ENCODE measurements at places on chromosomes 13 and 19.

DNA sequence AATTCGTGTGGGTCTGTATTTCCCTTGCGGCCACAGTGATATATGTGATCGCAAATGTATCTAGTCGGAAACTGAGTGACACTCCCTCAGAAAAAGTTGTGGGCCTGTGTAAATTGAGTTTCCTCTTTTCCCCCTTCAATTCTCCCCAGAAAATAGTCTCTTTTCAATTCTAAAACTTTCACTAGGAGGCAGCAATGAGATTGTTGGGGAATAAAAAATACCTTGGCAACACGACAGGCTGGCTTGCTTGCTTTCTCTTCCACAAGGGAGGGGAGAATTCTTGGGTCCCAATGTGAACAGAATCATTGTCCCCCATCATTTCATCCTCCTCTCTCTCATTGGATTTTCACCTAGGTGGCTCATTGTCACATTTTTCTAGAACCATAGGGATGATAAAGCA, 3.7 kb upstream of the SOX21 start:
- no peak for DNase-seq

- DNase-seq = no peak
Measured at GRCh38 chr13:104315606-104316005, 1249.4 kb upstream of the SLC10A2 start.

DNA sequence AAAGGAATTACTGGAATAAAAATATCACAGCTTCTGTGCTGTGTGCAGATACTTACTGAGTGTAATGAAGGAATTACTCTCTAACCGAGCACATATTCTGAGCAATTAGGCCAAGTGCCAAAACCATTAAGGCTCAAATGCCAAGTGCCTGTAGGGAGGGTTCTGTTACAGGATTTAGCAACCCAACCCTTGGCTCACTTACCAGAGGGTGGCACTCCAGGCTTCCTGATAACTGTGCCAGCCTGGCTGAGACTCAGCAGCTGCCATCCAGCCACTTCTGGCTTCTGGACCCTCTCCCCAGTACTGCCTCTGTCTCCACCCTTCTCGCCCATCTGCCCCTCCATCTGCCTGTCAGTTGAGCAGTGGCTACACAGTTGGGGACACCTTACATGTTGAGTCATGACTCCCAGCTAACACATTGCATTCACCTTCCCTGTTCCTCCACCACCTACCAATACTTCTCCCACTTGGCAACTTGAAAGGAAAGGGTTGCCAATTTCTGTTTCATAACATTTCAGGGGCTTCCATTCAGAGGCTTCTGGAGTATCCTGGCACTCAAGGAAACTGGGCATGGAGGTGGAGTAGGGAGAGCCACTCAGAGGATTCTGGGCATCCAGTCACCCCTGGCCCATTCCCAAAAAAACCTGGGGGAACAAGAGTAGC, 110.5 kb downstream of the COG6 start:
- DNase-seq = no peak

DNA sequence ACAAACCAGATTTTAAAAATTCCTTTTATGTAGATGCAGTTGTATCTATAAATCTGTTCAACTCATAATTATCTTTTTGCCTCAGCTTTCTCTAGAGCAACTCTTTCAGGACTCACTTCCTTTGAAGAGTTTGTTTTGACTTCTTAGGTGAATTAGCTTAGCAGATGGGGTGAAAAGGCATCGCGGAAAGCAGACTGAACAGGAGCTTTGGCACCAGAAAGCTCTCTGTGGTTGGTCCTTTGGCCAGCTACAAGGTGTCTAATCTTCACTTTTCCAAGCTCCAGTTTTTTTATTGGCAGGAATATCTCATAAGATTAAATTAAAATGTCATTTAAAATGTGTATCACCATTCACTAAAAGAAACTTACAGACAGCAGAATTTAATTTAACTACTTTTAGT, 60.6 kb upstream of the KLF12 start:
- DNase-seq = no peak

- DNase-seq = no peak
Measured at GRCh38 chr13:107370015-107370785, 802.3 kb upstream of the ARGLU1 start.

DNA sequence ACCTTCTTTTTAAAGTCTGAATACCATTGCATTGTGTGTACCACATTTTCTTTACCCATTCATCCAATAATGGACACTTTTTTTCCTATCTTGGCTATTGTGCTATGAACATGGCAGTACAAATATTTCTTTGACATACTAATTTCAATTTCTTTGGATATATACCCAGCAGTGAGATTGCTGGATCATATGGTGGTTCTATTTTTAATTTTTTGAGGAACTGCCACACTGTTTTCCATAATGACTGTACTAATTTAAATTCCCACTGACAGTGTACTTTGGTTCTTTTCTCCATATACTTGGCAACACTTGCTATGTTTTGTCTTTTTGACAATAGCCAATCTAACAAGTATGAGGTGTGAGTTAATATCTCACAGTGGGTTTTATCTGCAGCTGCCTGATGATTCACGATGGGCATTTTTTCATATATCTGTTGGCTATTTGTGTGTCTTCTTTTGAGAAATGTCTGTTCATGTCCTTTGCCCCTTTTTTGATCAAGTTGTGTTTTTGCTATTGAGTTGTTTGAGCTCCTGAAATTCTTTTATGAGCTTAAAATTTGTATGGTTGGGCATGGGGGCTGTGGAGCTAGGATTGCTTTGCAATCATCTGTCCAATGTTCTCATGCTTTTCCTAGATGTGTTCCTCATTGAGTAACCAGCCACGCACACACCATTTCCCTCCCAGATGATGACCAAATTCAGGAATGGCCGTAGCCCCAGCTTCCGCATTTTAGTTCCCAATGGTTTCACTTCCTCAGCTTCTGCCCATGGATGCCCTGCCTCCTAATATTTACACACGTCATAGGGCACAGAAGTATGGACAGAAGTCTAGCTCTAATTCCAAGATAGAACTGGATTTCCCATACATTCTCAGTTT, 380.0 kb upstream of the SGCG start:
- DNase-seq = no peak

- no peak for DNase-seq
Measured at GRCh38 chr19:18291019-18291524, 9.7 kb upstream of the JUND start.

- no peak for DNase-seq
Measured at GRCh38 chr13:28451482-28452217, 43.3 kb downstream of the FLT1 start.

GRCh38 chr19:55643003-55643886, at the start of gene ZNF581:
Gene ZNF581 (plus strand): TSS chr19:55643649. CDS start chr19:55644572, 923 bp downstream.
- DNase-seq = peak; percentile 71

GRCh38 chr19:6707658-6708018, 12.8 kb downstream of the C3 start:
- no peak for DNase-seq

DNA sequence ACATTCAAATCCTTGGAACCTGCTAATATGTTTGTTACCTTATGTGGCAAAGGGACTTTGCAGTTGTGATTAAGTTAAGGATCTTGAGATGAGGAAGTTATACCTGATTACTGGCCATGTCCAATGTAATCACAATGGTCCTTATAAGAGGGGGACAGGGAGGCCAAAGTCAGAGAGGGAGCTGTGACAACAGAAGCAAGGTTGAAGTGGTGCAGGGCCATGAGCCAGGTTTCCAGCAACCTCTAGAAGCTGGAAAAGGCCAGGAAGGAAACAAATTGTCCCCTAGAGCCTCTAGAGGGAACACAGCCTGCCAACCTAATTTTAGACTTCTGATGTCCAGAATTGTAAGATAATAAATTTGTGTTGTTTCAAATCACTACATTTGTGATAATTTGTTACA, 334.7 kb upstream of the DACH1 start:
- DNase-seq = no peak

DNA sequence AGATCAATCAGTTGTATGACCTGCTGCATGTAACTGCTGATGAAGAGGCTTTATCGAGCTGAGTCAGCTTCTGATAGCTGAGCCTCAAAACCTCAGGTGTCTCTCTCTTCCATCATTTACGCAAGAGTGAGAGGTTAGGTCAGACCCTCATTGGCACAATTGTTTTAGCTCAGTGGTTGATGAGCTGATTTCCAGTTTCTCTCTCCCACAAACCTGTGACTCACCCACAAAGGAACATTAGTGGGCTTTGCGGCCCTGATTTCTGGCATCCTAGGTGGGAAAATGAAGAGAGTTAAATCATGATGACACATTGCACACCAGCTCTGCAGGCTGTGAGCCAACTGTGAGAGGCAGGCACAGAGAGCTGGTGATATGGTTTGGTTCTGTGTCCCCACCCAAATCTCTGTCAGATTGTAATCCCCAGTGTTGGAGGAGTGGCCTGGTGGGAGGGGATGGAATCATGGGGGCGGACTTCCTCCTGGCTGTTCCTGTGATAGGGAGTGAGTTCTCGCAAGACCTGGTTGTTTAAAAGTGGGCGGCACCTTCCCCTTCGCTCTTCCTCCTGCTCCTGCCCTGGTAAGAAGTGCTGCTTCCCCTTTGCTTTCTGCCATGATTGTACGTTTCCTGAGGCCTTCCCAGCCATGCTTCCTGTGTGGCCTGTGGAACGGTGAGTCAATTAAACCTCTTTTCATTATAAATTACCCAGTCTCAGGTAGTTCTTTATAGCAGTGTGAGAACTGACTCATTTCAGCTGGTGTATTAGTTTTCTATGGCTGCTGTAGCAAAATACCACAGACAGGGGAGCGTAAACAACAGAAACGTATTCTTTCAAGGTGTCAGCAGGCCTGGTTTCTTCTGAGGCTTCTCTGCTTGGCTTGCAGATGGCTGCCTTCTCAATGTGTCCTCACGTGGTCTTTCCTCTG, 33.5 kb upstream of the TMTC4 start:
- DNase-seq = no peak

DNA sequence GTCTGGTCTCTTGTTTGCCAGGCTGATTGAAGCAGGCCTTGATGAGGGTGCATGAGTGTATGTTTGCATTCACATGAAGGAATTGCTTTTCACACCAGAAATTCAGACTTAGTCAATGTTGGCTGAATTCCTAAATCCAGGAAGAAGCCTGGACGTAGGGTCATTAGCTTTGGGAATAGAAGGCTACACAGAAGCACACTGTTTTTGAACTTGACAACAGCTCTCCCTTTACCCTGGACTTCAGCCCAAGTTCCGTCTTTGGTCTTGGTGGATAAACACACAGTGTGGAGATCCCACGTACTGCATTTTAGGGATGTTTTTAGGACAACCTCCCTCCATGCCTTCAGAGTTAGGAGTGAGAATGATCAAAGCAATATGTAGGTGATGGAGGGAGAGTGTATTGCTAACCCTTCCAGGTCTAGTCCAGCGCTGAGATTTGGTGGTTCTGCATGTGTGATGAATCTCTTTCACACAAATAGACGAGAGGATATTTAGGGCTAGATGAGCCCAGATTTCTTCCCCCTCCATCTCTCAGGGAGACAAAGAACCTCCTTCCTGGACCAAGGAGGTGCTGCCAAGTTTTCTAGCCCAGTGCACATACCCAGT, 22.8 kb downstream of the TM6SF2 start:
- no peak for DNase-seq

GRCh38 chr13:31967155-31967554, 64.4 kb upstream of the FRY start:
- no peak for DNase-seq

DNA sequence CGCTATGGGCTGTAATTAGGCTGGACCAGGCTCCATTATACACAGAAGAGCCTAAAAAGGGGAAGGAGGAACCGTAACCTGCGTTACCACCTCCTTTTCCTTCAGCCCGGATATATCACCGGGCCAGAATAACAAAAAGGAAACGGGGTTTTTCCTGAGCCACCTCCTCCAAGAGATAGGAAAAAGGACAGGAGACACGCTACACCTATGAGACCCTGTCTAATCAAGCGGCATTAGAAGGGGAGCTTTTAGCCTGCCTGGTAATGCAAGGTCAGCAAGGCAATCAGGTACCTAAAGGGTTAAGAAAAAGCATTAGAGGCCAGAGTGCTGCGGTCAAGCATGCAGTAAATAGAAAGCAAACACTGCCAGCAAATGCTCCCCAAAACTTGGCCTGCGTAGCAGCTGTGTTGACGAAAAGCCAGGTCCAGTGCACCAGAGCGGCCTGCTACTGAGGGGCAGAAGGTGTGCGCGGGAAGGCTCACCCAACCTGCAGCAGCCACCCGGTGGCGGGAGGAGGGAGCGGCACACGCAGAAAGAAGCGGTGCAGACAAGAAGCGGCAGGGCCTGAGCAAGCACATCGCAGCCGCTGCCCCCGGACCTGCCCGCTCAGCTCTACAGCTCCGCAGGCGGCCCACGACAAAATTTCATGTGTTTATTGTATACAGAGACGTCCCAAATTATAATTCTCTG, 1466.1 kb downstream of the UQCRFS1 start:
- DNase-seq = no peak

DNA sequence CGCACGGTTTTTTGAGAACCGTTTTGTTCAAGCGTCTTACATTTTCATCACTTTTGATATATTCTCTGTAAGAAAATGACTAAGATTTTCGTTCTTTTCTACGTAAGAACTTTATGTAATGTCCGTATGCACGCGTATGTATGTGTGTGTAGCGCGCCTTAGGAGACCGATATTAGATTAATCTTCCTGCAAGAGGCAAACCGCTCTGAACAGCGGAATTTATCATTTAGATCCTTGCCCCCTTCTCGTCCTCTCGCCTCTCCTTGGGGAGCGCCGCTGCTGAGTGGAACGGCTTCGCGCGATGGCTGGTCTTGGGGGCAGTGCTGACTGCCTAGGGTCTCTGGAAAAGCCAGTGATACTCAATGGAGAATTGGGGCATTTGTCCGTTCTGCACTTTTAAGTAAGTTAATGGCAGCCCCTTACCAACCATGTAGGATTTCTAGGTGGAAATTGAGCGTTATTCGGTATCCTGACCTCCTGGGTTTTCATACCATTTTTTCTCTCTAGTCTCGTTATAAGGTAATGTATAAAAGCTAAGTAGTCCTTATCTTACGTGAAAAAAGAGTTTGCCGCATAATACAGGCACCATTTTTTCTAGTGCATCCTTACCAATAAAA, 4.7 kb downstream of the MAB21L1 start:
- DNase-seq = no peak

DNA sequence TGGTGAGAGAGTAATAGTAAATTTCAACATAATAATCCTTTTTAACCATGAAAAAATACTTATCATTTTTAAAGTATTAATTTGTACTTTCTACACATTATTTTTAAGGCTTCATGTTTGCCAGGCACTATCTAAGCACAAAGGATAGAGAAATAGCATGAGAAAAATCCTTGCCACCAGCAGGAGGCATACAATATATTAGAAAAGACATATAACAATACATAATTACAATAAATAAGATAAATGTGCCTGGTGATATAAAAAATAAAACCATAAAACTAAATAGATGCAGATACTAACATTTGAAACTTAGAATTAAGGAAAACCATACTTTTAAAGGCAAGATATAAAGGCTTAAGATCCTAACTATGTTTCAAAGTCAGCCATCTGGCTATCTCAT, 1256.4 kb downstream of the DIAPH3 start:
- DNase-seq = no peak

DNA sequence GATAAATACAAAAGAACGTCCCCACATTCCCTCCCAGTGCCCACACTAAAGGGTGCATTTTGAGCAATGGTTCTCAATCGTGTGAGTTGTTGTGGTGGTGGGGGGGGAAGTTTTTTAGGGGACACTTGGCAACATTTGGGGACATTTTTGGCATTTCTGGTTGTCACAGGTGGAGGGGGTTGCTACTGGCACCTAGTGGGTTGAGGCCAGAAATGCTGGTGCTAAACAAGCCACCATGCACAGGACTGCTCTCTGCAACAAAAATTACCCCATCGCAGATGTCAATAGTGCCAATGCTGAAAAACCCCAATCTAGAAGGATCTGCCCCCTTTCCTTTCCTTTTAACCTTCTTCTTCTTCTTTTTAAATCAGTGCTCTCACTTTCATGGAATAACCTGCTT, 453.3 kb downstream of the TSHZ3 start:
- DNase-seq = no peak
